Epithelial cell of esophagus (primary cell): ENCODE measurements at places on chromosomes 2 and 18.

DNA sequence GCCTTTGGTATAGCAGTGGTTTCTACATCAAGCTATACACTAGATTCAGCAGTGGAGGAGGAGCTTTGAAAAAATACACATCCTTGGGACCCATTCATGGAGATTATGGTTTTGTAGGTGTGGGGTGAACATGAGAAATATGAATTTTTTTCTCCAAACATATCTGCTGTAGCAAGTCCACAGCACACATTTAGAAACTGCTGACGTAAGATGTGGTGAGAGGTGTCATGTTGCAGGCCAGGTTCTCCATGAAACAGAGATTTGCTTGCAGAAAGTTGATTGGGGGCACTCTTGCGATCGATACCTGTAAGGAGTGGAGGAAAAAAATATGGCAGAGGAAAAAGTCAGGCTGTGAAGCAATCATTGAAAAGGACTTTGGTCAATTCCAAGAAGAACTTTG is 67.9 kb downstream of the FASTKD2 start:
- no peak for DNase-seq

GRCh38 chr2:37080689-37081088 is 3.5 kb downstream of the HEATR5B start:
- no peak for DNase-seq

DNA sequence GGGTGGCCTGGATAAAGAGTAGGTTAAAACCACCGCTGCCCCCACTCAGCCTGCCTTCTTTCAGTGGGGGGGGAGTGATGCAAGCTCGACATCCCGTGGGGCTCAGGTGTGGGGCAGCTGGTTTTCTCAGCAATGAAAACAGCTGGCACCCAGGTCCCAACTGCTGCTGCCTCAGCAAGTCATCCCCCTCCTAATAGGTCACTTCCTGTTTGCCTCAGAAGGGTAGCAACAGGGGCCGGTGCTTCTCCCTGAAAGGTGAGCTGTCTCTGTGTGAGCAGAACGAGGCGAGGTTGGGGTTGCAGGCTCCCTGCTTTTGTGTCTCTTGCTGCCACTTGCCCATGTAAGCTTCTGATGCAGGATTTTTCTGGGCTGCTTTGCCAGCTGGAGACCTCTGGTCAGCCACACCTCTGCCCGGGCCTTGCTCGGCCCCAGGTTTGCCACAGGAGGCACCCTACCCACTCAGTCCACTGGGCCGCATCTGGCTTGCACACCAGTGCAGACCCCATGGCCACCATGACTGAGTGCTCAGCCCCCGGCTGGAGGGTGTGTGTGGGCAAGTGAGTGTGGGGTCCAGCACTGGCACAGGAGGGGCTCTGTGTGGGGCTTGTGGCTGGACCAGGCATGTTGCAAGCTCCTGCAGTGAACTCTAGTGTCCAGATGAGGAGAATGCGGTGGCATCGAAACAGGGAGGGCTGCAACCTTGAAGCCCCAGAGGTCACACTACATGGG is 11.5 kb upstream of the ASB1 start:
- peak; percentile 68 for DNase-seq

DNA sequence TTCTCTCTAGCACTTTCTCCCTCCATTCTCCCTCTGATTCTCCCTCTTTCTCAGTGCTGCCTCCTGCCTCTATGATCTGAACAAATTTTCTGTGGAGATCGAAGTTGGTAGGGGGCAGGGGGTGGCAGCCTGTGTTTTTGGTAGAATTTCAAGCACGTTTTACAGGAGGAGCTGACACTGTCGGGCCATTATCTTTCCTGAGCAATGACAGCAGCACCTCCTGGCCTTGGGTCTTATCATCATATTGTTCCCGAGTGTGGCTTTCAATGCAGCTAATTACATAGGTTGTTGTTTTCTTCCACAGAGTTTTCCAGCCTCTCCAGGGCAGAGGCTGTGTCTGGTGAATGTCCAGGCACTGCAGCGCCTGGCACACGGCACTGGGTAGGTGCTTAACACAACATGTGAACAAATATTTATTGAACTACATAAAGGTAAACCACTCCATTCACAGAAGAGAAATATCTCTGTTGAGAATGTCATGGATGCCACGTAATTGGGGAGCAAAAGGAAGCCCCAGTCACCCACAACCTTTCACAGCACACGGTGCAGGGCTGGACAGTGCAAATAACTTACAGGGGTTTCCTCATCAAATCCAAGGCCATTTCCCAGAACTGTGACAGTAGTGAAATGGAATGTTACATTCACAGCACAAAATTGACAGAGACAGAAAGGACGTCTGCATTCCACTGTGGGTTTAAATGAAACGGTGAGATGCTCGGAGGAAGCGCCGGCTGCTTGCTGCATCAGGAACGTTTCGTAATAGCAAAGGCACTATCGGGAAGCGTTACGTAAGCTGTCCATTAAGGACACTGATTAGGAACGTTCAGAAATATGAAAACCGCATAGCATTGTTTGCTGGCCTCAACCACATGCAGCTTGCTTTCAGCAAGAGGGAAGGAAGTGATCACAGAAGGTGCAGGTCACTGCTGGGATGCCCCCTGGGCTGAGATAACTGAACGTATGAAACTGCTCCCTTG is 6.5 kb upstream of the KCNG2 start:
- peak; percentile 74 for DNase-seq

GRCh38 chr2:61537277-61537949 is 743 bp downstream of the XPO1 start:
- DNase-seq, result peak; percentile 37

- DNase-seq, result peak; percentile 10
Measured at GRCh38 chr2:128803222-128803621, 484.6 kb upstream of the HS6ST1 start.

- DNase-seq, result no peak
Measured at GRCh38 chr2:28036307-28036706, 145.8 kb downstream of the BABAM2 start.

DNA sequence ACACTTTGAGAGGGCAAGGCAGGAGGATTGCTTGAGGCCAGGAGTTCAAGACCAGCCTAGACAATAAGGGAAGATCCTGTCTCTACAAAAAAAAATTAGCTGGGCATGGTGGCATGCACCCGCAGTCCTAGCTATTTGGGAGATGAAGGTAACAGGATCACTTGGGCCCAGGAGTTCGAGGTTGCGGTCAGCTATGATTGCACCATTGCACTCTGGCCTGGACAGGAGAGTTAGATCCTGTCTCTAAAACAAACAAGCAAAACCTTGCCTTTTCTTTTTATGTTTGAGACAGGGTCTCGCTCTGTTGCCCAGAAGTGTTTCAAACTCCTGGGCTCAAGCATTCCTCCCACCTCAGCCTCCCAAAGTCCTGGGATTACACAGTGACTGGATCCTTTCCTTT is 14.5 kb upstream of the THADA start:
- DNase-seq, result no peak

DNA sequence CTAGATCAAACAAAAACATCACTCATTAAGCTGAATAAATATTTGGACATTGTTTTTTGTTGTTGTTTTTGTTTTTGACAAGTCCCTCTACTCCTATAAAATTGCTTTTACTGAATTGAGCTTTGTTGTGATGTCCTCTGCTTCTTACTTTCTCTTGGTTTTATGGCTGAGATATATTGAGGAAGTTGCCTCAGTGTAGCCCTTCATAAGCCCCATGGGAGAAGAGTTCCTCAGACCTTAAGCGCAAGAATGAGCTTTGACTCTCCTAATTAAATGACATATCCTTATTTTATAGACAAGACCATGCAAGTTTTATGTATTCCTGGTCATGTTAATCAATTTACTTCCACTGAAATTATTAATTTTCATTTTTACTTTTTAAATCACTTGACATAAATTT is 54.9 kb downstream of the CERKL start:
- no peak for DNase-seq

DNA sequence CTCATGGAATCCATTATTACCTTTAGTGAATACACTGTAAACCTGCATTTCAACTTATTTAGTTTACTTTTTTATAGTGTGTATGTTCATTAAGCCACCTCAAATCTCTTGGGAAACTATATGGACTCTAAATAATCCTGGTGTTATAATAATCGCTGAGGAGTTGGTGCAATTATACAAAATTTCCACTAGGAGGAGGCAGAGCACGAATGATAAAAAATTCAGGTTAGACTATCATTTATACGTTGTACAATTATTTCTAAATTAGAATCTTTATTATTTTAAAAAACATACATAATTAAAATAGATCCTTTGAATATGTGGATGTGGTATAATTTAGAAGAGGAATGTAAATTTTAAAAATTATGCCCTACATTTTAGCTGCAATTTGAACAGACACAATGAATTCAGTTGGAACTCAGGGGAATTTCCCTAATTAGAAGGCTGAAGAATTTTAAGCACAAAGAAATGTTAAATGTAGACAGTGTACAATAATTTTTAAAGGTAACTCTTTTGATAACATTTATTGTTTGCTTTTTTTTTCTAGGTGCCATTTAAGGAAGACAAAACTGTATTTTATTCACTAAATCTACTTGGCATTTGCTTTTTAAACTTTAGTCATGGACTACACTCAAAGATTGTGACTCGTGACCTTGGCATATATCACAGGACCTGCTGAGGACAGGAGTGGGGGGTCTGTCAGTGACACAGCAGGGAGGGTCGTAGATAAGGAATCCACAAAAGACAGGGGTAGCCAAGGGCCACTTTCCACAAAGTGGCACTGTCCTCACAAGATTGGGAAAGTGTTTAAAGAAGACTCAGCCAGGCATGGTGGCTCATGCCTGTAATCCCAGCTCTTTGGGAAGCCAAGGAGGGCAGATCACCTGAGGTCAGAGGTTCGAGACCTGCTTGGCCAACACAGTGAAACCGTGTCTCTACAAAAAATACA is 45.5 kb downstream of the RAB12 start:
- DNase-seq, result peak; percentile 32
